ENCODE measurements at places on chromosomes 1 and 21. TPM values are rescaled to one million over a fixed set of nuclear protein-coding genes. Genes with fewer than 3 reads are reported as not detected.

- DNase-seq, result no peak
These were observed 115.7 kb downstream of the SLC5A9 start for GRCh38 chr1:48338257-48338656.

- no peak for DNase-seq
These were observed 311.3 kb upstream of the ADGRL2 start for GRCh38 chr1:81489372-81489934.

GRCh38 chr1:207910591-207911354, at the start of gene CD34:
TSS of gene CD34 (minus strand) at chr1:207911125. CDS start at chr1:207911080, 45 bp downstream.
- DNase-seq, result no peak

GRCh38 chr21:27418346-27418745, 451.5 kb upstream of the ADAMTS5 start:
- no peak for DNase-seq

DNA sequence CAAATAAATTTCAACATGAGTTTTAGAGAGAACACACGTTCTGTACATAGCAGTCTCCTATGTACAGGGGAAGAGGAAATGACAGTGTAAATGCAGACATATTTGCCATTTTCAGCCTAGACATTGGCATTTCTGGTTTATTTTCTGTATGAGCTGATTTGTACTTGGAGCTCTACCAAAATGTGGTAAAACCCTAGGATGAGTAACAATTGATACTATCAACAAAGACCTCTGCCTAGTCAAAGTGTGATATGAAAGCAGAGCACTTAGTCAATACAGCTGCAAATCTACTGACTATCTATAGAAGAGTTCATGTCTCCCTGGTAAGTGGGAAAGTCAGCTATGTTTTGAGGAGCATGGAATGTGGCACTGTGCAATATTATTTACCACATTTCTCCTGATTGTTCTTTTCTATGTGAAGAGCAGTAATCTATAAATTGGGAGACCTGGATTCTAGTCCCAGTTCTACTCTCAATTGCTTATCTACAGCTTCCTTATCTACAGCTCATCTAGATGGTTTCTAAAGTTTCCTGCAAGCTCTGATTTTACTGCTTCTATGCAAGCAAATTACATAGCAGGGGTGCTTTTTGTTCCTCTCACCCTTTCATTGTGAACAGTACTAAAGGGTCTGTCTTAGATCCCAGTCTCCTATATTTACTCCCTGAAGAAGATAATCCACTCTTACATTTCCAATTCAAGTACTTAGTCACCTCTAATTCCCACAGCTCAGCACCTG, 334.2 kb downstream of the NTNG1 start:
- no peak for DNase-seq

GRCh38 chr1:24164004-24164403, 21.1 kb upstream of the IL22RA1 start:
- no peak for DNase-seq

GRCh38 chr21:27149034-27149433, 182.1 kb upstream of the ADAMTS5 start:
- DNase-seq, result no peak

Gene PLPPR4
- 3.0 TPM for total RNA-seq

Gene LY9
- 3.3 TPM for total RNA-seq

Gene LEMD1
- 2.1 TPM for total RNA-seq

Gene LCE2D
- not detected for total RNA-seq

All from upper lobe of right lung (tissue), 1 donor.